ENCODE measurements at places on chromosomes 4 and X. TPM values are rescaled to one million over a fixed set of nuclear protein-coding genes. Genes with fewer than 3 reads are reported as not detected.

The IL13RA2 gene
- 1.5 TPM for total RNA-seq

The TRIML2 gene
- not detected for total RNA-seq

The JAKMIP1 gene
- total RNA-seq, result not detected

The MAGEA8 gene
- total RNA-seq, result not detected

The DCHS2 gene
- not detected for total RNA-seq

The IL3RA gene
- not detected for total RNA-seq
